Eye (tissue), 1 donor: ENCODE measurements at places on chromosomes 7 and 10.
A peak's percentile ranks its signal among the peaks of the same experiment; 100 is the strongest.

- DNase-seq: peak; percentile 60
Measured at GRCh38 chr7:143352531-143353002, 9.9 kb downstream of the FAM131B start.

DNA sequence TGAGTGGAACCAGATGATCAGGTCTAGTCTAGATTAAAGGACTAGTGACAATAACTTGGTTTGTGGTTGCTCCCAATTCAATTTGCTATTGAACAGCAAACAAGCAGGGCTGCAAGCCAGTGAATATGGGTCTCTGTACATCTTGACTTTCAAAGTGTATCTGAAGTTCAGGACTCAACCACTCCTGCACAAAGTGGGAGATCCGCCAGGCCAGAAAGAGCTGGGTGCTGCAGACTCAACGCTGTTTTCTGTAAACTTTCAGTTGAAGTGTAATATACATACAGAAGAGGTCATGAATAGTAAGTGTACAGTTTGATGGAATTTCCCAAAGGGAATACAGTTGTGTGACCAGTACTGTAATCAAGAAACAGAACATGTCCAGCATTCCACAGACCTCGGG, 416.6 kb downstream of the RPS24 start:
- no peak for DNase-seq

- no peak for DNase-seq
Measured at GRCh38 chr10:123425680-123426079, 240.5 kb upstream of the GPR26 start.

DNA sequence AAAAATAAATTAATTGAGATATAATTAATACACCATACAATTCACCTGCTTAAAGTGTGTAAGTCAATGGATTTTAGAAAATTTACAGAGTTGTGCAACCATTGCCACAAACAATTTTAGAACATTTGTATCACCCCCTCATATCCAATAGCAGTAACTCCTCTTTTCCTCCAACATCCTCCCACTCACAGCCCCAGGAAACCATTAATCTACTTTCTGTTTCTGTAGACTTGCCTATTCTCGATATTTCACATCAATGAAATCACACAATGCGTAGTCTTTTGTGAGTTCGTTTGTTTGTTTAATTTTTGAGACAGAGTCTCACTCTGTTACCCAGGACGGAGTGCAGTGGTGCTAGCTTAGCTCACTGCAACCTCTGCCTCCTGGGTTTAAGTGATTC, 13.7 kb upstream of the HERC4 start:
- no peak for DNase-seq

- DNase-seq: no peak
Measured at GRCh38 chr10:69955897-69956740, 96.5 kb upstream of the MACROH2A2 start.

GRCh38 chr10:35890676-35891495, 248.8 kb upstream of the FZD8 start:
- DNase-seq: no peak

DNA sequence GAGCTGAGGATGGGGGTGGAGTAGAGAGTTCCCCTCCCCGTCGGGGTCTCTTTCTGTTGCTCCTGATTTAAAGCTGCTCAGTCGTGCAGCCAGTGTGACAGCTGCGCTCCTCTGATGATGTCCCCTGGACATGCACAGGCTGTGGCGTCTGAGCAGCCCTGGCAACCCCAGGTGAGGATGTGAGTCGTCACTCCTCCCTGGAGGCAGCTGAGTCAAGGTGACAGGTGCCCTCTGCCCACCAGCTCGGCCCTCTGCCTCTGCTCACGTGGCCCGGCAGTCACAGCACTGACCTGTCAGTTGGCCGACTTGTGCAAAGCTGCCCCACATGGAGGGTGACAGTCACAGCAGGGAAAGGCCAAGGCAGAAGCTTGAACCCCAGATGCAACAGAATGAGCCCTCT, 33.9 kb downstream of the ANXA8 start:
- peak; percentile 51 for DNase-seq

DNA sequence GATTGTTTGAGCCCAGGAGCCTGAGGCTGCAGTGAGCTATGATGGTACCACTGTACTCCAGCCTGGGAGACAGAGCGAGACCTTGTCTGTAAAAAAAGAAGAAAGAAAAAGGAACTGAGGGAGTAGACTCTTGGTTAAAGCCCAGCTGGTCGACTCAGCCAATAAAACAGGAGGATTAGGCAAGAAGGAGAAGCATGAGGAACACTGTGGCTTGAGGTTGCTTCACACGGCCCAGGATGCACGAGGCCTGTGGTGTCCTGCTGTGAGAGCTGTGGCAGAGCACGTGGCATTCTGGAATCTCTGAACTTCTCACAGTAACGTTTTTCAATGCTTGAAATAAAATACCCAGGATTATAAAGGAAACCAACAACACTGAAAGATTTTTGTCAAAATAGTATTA, 93.3 kb downstream of the CUL2 start:
- DNase-seq: no peak

DNA sequence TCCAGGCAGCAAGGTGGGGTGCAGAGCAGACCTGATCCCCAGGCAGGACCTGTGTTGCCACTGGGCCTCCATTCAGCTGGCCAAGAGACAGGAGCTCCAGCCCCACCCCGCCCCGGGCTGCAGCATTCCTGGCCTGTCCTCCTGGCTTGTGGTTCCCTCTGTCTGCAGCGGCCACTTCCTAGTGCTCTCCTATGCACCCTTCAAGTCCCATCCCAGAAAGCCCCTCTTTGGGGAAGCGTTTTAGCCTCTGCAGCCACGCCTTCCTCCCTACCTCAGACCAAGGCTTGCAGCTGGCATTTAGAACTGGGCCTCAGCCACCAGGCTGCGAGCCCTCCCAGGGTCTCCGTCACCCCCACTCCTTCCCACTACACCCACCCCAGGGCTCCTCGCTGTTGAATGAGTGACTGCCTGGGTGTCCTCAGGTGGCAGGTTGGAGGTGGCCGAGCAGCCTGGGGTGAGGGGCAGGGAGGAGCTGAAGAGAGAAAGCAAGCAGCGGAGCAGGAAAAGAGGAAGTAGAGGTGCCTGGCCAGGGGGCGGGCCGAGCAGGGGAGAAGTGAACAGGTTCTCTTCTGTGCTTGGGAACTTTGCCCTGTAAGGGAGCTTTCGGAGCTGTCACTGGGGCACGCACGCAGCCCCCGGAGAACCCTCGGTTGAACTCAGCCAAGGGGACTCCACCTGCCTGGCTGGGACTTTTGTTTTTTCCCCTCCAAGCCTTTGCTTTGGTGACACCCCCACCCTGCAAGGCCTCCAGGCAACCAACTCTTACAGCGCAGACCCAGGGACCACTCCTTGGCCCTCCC, 109.1 kb upstream of the TNRC18 start:
- DNase-seq: no peak

DNA sequence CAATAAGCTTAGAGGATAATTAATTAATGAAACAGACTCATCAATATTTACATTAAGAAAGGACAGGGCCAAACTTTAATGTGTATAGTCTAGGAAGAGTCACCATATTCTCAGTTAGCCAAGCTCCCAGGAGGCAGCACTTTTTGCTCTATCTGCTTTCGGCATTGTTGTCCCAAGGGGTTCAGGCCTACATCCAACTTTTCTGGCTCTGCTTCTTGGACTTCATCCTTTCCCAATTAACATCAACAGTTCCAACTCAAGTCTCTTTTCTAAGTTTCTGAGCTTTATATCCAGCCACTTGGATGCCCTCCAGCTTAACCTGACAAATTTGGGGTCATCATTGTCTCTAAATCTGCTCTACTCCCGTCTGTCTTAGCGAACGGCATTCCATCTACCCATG, 42.8 kb downstream of the GLI3 start:
- DNase-seq: no peak

GRCh38 chr7:35465791-35466336, 212.0 kb upstream of the TBX20 start:
- DNase-seq: peak; percentile 35

- no peak for DNase-seq
Measured at GRCh38 chr7:32500922-32501341, 5.6 kb downstream of the AVL9 start.

- peak; percentile 28 for DNase-seq
Measured at GRCh38 chr10:29634764-29635625, at the start of gene SVIL. Gene SVIL, minus strand, starts transcription at chr10:29634971. Its CDS starts 79,913 bp downstream, at chr10:29555058.

DNA sequence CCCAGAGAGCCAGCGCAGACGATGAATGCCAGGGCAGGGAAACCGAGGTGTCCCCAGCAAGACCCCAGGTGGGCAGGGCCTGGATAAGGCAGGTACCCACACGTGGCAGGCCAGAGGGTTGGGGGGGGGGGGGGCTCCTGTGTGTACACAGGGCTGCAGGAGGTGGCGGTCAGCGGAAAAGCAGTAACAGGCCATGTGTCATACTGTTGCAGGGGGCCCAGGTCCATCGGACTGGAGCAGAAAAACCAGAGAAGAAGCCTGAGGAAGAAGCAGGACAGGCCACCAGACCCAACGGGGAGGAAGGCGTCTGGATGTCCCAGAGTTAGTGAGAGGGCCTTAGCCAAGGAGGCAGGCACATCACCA, 116.3 kb downstream of the MAD1L1 start:
- no peak for DNase-seq

GRCh38 chr10:1809139-1809741, 71.9 kb upstream of the ADARB2 start:
- no peak for DNase-seq

- DNase-seq: peak; percentile 17
Measured at GRCh38 chr7:42930889-42931288, 1.1 kb downstream of the PSMA2 start.

- DNase-seq: no peak
Measured at GRCh38 chr10:37263304-37263703, 137.9 kb downstream of the ANKRD30A start.

GRCh38 chr10:125016611-125017202, 74.8 kb downstream of the ZRANB1 start:
- peak; percentile 41 for DNase-seq

DNA sequence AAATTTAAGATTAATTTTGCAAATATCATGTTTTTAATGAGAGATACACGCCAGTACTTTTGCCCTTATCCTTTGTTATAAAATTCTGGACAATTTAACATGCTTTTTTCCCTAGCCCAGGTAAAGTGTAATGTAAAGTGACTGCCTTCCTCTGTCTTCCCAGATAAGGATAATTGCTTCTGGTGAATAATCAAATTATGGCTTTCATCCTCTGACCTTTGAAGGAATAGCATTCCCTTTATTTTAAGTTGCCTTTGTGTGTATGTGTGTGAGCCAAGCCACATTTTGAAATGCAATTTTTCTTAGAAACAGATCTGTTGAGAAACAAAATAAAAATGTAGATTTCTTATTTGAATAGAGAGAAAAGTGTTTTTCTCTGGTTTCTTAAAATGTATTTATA, 107.5 kb downstream of the ADAM22 start:
- DNase-seq: no peak

- DNase-seq: no peak
Measured at GRCh38 chr10:96097865-96098264, 32.2 kb upstream of the ZNF518A start.

GRCh38 chr7:151451156-151451555, 11.2 kb upstream of the CRYGN start:
- DNase-seq: no peak
